ENCODE measurements at places on chromosomes 12 and 14.
A peak's percentile ranks its signal among the peaks of the same experiment; 100 is the strongest.

DNA sequence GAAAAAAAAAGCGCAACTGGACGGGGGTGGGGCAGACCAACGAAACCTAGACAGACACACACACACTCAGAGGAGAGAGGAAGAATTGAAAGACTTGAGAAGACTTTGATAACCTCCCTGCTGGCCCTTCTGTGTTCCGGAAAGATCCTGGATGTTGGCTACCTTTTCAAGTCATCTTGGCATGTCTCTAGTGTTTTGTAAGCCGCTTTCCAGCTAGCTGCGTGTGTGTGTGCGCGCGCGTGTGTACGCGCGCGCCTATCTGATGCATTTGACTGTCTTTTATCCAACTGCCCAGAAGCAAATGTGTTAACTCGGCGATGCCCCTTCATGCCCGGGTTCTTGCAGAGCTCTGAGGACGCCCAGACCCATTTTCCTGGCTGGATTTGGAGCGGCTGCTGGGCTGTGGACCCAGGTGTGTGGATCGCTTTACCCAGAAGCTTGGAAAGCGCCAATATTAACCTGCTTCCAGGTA is 664 bp downstream of the LRFN5 start:
- no peak for DNase-seq

- peak; percentile 81 for DNase-seq
These were observed 74.4 kb downstream of the SLC24A4 start for GRCh38 chr14:92397150-92397952.

DNA sequence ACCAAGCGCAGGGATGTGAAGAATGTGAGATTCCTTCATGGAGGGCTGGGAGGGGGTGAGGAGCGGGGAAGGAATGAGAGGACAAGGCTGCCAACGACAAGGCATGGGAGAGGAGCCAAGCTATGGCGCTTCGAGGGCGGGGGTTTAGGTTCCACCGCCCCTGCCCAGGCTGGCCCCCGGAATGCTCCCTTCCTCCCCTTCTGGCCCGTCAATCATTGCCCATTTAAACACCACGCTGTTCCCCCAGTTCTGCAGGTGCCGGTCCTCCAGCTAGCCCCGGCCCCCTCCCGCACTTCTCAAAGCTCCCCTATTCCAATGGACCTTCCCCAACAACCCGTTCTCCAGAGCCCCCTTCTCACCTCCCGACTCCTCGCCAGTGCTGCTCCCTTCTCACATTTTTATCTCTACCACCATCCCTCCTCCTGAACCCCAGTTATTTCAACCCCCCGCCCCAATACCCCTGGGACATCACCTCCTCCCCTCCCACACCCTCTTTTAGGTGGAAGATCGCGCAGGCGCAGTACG is 428 bp downstream of the RNF41 start:
- peak; percentile 58 for DNase-seq

DNA sequence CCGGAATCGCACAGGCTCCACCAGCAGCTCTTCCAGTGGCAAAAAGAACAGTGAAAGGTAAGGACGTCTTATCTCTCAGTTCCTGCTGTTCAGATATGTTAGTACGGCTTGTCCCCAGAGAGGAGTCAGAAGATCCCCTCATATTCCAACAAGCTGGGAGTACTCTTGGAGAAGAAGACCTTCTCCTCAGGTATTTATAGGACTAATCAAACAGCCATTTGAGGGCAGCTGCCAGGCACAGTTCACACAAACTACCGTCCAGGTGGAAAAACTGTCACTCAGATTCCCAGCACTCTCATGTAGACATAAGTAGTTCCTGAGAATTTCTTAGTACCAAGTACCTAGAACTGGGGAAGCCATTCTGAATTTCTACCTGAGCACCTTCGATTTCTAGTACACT is 85.3 kb downstream of the EML1 start:
- DNase-seq: no peak

- no peak for DNase-seq
These were observed 270.6 kb downstream of the SLC6A15 start for GRCh38 chr12:84641940-84642545.

DNA sequence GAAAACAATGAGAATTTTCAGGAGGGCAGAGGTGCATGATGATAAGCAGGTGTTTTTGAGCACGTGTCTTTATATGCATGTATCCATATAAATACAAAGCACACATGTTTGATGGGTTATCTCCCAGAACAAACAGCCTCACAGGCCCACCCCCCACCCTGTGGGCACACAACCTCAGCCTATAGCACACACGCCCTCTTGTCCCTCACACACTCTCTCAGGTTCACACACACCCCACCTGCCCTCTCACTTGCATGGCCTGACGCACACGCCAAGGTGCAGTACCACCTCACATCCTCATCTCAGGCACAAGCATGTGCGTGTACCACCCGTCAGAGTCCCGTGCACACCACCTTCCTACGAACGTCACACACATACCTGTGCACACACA is 8.6 kb upstream of the KRT8 start:
- no peak for DNase-seq

DNA sequence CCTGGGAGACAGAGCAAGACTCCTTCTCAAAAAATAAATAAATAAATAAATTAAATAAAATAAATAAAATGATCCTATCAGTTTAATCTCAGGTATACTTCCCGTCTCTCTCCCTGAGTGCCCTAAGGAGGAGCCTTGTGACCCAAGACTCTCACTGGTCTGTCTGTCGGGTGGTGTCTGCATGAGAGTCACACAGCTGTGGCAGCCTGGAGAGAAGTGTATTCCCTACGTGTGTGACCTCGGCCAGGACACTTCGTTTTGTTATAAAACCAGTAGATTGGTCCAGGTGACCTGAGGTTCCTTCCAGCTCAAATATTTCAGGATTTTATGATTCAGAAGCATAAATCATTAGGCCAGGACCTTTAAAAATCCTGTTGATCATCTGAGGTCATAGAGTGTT is 4.8 kb downstream of the SYNE3 start:
- no peak for DNase-seq

DNA sequence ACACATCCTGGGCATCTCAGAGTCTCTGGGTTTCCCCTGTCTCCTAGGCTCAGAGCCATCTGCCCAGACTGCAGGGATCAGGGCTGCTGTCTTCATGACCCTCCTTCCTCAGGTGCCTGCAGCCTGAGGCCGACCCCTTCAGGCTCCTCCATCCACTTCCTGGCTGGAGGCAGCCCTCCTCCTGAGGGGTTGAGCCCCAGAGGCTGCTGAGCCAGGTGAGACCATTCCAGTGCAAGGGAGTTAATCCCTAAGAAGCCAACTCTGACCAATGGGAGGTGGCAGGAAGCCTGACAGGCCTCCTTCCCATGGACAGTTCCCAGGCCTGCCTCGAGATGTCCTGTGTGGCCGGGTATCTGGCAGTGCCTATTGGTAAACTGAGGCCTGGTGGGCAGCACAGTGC is 8.4 kb upstream of the PPP4R4 start:
- DNase-seq: no peak

GRCh38 chr12:124032265-124032886 is 59.4 kb downstream of the ZNF664 start:
- peak; percentile 58 for DNase-seq

DNA sequence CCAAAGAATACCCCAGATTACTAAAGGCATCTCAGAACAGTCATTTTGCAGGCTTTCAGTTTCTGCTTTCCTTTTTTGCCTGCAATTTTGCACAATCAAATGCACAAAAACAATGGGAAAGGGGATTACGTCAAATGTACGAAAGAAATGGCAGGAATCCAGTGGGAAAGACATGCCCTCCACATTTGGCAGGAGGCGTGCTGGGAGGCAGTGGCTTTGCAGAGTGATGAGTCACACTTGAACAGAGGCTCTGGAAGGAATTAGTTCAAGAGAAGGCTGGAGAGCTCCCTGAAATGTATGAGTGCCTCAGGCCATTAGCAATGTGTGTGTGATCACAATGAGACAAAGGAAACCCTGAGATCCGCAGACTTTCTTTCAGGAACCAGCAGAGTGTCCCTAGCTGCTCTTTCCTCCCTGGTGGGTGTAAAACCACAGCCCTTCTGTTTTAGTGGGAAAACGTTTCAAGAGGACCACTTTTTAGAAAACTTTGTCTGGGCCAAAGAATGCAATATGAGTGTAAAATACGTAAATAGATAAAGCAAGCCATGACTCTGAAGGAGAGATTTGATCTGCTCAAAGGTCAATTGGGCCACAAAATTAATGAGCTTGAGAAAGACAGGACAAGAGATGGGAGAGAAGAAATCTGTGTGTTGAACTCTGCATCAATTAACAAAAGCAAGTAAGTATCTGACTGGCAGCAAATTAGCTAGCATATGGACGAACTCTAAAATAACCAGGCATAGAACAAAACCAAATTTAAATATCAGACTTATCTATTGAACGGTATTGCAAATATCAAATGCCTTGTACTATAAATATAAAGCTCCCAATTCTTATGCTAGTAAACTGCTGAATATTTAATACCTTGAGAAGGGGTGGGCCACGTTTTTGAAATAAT is 155.4 kb upstream of the PDE3A start:
- DNase-seq: peak; percentile 99

All from RPMI7951 (cell line).